ENCODE measurements at places on chromosomes 12 and 14. TPM values are rescaled to one million over a fixed set of nuclear protein-coding genes. Genes with fewer than 3 reads are reported as not detected.

- no peak overlapping the region for H3K27ac ChIP-seq
- DNase-seq = no peak
- no peaks in the 10 kb centered on the region for H3K27me3 ChIP-seq
- H3K4me1 ChIP-seq = peaks cover 28% of the 10 kb centered on the region
- no peak overlapping the region for H3K4me3 ChIP-seq
These were observed 5.8 kb upstream of the TNFRSF1A start for GRCh38 chr12:6347367-6348338.

DNA sequence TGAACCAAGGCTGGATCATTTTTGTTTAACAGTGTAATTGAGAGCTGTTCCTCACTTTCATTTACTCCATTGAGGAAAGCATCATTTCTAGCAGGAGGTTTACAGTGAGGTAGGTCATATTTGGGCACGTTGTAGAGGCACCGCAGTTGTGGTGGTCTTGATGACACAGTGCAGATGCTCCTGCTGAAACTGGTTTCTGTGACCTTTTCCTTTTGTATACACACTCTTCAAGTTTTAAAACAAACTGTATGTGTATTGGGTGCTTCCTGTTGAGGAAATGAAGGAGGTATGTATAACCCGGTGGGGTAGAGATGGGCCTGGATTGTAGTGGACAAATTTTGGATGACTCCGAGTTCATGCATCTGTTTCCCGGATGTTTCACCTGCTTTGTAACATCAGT is 456.3 kb upstream of the RGS6 start:
- H3K27ac ChIP-seq = no peak overlapping the region
- no peak overlapping the region for H3K4me3 ChIP-seq
- H3K36me3 ChIP-seq = no peaks in the 10 kb centered on the region
- peaks cover 25% of the 10 kb centered on the region for H3K4me1 ChIP-seq
- no peaks in the 10 kb centered on the region for H3K27me3 ChIP-seq

- no peaks in the 10 kb centered on the region for H3K36me3 ChIP-seq
- H3K4me1 ChIP-seq = no peaks in the 10 kb centered on the region
- H3K27ac ChIP-seq = no peak overlapping the region
- H3K4me3 ChIP-seq = no peak overlapping the region
These were observed 103.0 kb downstream of the FSCB start for GRCh38 chr14:44404036-44404435.

DNA sequence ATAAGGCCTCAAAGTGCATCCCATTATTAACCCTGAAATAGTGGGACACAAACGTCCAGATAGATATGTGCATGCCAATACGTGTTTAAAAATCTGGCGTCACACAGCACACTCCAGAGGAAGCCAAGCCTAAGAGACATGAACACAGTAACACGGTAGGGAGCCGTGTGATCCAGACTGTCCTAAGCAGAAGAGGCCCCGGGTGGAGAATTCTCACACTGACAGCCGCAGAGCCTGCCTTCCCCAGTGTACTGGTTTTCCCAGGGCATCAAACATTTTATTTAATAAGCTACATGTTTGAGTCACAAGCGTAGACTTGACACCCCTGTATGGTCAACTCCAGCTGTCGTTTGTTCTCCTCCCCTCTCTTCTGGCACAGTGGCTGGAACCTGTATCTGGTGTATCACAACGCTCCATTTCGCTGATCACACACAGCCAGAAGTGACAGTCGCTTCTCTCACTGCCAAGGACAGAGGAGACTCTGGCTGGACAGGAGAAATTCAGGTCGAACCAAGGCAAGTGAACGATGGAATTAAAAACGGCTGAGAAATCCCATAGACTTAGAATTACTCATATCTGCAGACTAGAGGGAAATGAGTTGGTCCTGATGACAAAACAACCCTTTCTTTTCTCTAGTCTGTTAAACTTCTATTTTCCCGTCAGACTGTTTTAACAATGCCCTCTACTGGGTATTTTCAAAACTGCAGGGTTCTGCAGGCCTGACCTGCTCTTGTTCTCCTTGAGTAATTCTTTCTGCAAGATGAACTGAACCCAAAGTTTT is 359.9 kb downstream of the RGS6 start:
- no peak overlapping the region for H3K4me3 ChIP-seq
- H3K36me3 ChIP-seq = no peaks in the 10 kb centered on the region
- DNase-seq = no peak
- no peaks in the 10 kb centered on the region for H3K27me3 ChIP-seq
- no peak overlapping the region for H3K27ac ChIP-seq

DNA sequence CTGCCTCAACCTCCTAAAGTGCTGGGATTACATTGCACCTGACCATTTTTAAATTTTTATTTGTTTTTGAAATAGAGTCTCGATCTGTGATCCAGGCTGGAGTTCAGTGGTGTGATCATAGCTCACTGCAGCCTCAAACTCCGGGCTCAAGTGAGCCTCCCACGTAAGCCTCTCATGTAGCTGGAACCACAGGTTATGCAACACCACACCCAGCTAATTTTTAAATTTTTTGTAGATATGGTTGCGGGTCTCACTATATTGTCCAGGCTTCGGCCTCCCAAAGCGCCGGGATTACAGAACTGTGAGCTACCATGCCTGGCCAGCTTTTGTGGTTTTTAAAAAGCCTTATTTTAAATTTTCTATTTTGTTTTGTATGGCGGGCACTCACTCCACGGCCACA is 2.2 kb upstream of the DRAM1 start:
- H3K27ac ChIP-seq = peak overlapping the region; percentile 85
- H3K4me3 ChIP-seq = no peak overlapping the region
- H3K4me1 ChIP-seq = peaks cover 26% of the 10 kb centered on the region
- no peaks in the 10 kb centered on the region for H3K36me3 ChIP-seq
- DNase-seq = no peak
- H3K27me3 ChIP-seq = no peaks in the 10 kb centered on the region

DNA sequence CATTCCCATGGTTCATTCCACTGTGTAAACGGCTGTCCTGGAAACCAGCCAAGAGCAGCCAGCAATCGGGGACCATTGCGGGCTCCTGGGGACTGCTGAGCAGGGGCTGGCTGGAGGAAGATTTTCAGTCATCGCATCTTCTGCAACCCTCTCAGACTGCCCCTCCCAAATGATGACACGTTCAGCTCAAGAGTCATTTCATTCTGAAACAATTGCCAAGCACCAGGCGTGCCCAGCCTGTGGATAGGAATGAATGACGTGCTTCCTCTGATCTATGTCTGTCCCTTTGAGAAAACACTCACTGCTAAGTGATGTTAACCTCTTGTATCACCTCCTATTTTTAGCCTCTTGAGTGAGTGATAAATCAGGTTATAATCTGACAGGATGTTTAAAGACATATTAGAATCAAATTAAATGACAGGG is 62.0 kb downstream of the NDUFA12 start:
- no peaks in the 10 kb centered on the region for H3K36me3 ChIP-seq
- peaks cover 2% of the 10 kb centered on the region for H3K27me3 ChIP-seq
- H3K27ac ChIP-seq = peak overlapping the region; percentile 68
- no peak for DNase-seq

- no peak overlapping the region for H3K4me3 ChIP-seq
- H3K4me1 ChIP-seq = no peaks in the 10 kb centered on the region
- DNase-seq = no peak
These were observed 21.7 kb downstream of the RNF212B start for GRCh38 chr14:23259426-23259825.

- peak overlapping the region; percentile 77 for H3K27ac ChIP-seq
- H3K4me1 ChIP-seq = peaks cover 20% of the 10 kb centered on the region
- no peak for DNase-seq
- H3K36me3 ChIP-seq = no peaks in the 10 kb centered on the region
- H3K4me3 ChIP-seq = no peak overlapping the region
These were observed 112.3 kb upstream of the BCL2L14 start for GRCh38 chr12:11958221-11959091.

- peaks cover 3% of the 10 kb centered on the region for H3K27me3 ChIP-seq
- no peak for DNase-seq
- H3K36me3 ChIP-seq = no peaks in the 10 kb centered on the region
These were observed 23.9 kb downstream of the LRRK2 start for GRCh38 chr12:40248585-40249297.

- H3K4me3 ChIP-seq = no peak overlapping the region
- DNase-seq = no peak
- peaks cover 3% of the 10 kb centered on the region for H3K4me1 ChIP-seq
- H3K27ac ChIP-seq = no peak overlapping the region
- peaks cover 41% of the 10 kb centered on the region for H3K27me3 ChIP-seq
These were observed 1.4 kb upstream of the TMEM132C start for GRCh38 chr12:128265566-128265965.

- H3K4me3 ChIP-seq = no peak overlapping the region
- no peaks in the 10 kb centered on the region for H3K27me3 ChIP-seq
- H3K27ac ChIP-seq = peak overlapping the region; percentile 90
- DNase-seq = no peak
These were observed 53.6 kb downstream of the BRMS1L start for GRCh38 chr14:35879654-35880249.

DNA sequence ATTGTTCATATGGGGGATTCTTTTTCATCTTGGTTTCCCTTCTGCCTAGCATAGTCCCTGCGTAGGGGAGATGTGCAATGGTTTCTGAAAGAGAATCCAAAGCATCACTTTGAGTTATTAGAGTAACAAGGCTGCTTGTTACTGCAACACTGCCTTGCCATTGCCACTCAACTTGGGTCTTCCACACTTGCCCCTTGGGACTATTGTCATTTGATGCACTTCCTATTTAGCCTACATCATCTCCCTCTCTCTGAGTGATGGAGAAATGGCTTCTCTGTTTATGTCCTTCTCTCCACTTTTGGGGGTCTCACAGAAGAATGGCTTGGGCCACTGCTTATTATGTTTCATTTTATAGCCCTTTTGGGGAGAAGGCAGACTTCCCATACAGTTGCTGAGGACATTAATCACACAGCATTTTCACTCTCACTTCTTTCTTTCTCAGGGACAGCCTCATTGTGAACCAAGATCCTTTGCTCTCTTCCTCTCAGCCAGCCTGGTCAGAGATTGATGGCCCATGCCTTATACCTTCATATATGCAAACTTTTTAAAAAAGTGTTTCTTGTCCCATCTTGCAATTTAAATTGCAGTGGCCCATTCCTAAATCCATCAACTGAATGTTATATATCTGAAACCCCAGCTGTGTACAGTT is 50.8 kb upstream of the POC1B start:
- no peak overlapping the region for H3K27ac ChIP-seq
- no peak for DNase-seq
- H3K27me3 ChIP-seq = no peaks in the 10 kb centered on the region
- no peak overlapping the region for H3K4me3 ChIP-seq

DNA sequence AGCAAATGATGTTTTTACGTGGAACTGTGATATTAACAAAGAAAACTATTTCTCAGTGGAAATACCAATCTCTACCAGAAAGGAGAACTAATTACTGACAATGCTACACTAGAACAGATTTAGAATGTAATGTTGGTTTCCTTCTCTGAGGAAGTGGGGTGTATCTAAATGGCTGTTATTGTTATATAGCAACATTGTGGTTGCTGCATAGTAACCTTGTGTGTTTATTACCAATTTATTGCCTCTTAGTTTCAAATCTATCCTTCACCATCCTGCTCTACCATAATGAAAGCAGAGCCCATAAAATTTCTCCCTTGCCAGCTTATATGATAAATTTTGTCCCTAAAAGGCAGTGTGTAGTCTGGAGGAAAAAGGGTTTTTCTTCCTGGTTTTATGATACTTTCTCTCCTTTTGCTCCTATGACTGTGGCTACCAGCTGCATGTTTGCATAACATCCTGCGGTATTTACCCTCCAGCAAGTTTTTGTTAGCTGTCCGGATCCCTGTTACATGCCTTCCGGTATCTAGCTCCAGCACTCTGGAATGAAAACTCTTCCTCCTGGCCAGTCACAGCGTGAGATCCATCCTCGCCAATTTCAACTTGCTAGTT is 5.7 kb upstream of the KLRK1 start:
- DNase-seq = peak; percentile 87
- H3K4me1 ChIP-seq = peaks cover 80% of the 10 kb centered on the region
- H3K27ac ChIP-seq = peak overlapping the region; percentile 93

- no peak overlapping the region for H3K27ac ChIP-seq
- H3K4me1 ChIP-seq = no peaks in the 10 kb centered on the region
- H3K27me3 ChIP-seq = peaks cover 22% of the 10 kb centered on the region
- no peak overlapping the region for H3K4me3 ChIP-seq
- DNase-seq = no peak
These were observed 34.1 kb upstream of the CHPT1 start for GRCh38 chr12:101663298-101663697.

CACNA1C gene
- total RNA-seq = 59.1 TPM

USP44 gene
- 0.39 TPM for total RNA-seq

TAC3 gene
- total RNA-seq = not detected

TAS2R8 gene
- 0.50 TPM for total RNA-seq

All from osteocyte (in vitro differentiated cells).